ENCODE measurements at places on chromosomes 1 and 21.

GRCh38 chr1:157838966-157839365, 2.6 kb downstream of the CD5L start:
- no peak for DNase-seq

DNA sequence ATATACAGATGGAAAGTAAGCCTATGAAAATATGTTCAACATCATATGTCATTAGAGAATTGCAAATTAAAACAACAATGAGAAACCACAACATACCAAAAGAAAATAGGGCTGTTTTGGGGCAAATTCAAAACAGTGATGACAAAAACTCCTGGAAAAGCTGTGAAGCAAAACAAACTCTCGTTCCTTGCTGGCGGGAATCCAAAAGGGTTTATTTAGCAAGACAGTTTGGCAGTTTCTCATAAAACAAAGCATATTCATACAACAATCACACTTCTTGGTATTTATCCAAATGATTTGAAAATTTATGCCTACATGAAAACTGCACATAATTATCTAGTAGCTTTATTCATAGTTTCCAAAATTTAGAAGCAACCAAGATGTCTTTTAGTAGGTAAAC, 44.4 kb downstream of the COL11A1 start:
- no peak for DNase-seq

- DNase-seq, result no peak
These were observed 19.7 kb upstream of the ATP6V1G3 start for GRCh38 chr1:198560161-198560560.

DNA sequence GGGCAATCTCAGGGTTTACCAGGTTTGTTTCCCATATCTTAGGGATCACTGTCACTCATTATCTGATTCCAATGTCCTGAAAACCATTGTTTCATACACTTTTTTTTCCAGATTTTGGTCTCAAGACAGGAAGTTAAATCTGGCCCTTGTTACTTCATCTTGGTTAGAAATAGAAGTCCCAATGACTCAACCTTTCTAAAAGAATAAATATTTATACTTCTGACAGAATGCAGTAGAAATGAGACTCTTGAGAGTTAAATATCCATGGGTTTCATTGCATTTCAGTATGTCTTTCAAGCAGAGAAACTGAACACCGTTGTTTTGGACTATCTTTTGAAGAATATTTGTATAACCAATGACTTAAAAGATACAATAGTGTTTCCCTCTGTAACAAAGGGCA, 19.8 kb upstream of the VCAM1 start:
- DNase-seq, result no peak

GRCh38 chr1:236657398-236657797, 28.9 kb upstream of the ACTN2 start:
- DNase-seq, result no peak

DNA sequence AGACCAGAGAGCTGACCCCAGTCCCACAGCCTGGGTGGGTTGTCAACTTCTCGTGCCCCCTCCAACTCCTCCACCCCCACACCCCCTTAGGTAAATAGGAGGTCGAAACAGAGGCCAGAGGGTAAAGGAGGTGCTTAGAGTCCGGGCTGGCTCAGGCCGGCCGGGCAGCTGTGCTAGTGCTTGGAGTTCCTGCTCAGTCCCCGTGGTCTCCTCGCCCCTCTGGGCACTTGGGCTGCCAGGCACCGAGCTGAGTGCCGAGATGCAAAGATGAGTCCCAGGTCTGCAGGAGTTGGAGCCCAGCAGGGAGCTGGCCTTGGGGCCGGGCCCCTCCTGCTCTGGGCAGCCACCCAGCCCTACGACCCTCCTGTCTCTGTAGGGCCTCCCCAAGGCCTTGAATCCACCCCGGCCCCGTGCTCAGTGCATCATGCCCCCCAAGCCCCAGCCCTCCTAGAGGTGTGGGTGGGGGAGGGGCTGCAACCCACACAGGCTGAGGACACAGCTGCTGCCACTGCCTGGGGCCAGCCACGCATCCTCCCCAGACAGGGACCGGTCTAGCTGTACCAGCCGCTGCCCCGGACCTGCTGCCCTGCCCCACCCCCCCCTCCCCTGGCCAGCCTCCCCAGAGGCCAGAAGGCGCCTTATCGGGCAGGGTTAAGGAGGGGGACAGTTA, 1.9 kb downstream of the SMIM1 start:
- DNase-seq, result no peak

DNA sequence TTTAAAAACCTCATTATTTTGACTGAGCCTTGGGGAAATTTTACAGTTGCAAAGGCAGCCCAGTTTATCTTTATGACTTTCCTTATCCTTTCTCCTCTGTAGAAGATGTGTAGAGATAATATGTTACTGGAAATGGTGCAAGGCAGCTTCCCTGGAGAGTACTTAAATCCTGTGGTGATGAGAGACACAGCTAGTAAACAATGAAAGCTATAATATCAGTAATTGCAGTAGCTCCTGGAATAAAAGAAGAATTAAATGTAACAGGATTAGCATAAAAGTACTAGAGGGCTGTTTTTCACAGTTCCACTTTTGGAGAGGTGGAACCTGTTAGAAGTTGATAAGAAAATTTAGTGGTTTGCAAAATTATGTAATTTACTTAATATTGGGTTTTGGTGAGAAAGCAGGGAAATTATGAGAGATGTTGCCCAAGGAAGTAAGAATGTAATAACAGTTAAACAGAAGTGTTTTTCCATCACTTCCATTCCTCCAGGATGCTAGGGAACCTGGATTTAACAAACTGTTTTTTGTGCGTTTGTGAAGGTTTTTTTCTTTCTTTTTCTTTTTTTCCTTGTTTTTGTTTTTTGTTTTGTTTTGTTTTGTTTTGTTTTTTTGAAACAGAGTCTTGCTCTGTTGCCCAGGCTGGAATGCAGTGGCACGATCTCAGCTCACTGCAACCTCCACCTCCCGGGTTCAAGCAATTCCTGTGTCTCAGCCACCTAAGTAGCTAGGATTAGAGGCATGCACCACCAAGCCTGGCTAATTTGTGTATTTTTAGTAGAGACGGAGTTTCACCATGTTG, 15.7 kb upstream of the EDEM3 start:
- DNase-seq, result no peak

All from lower leg skin (tissue), 4 donors.